ENCODE measurements at places on chromosomes 12 and 14.

GRCh38 chr12:112841906-112842305 lies 50.4 kb downstream of the RPH3A start:
- no peak for DNase-seq

DNA sequence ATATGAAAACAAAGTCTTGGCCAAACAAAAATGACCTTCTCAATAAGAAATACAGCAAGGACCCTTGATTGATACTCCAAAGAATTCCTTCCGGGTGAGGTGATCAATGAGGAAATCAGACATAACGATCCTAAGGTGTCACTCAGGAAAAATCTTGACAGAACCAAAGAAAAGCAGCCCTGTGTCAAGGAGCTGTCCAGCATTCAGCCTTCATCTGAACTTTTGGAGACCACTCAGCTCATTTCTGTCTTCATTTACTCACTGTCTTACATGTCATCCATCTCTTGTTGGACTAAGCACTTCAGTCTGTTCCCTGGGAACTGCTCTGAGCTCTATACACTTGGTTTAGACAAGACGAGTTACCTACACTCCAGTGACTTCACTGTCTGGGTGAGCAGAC lies 179.9 kb downstream of the GRIN2B start:
- DNase-seq = no peak

DNA sequence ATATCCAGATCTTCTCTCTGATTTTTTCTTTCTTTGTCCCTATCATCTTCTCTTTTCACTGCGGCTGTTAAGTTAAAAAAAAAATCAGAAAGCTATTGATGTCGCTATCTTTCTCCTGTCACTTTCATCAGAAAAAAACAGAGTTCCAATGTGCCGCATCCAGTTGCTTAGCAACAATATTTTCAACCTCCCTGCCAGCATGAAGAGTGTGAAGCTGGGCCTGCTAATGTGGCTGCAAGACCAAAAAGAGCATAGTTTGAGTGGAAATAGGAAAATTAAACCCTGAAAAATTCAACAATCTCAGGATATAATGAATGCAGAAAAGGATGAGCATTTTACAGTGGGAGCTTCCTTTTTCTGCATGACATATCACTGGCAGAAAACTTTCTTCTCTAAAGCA lies 1025.4 kb upstream of the LRFN5 start:
- no peak for DNase-seq

- DNase-seq = no peak
Observed at GRCh38 chr14:90578283-90578985, 181.6 kb downstream of the CALM1 start.

GRCh38 chr14:39175445-39176262 lies 600 bp downstream of the PNN start:
- peak; percentile 20 for DNase-seq

- DNase-seq = no peak
Observed at GRCh38 chr14:94041551-94042346, 15.6 kb downstream of the OTUB2 start.

GRCh38 chr12:53827306-53827705 lies 75.5 kb upstream of the CISTR start:
- DNase-seq = no peak
